ENCODE measurements at places on chromosomes 2 and 18. TPM values are rescaled to one million over a fixed set of nuclear protein-coding genes. Genes with fewer than 3 reads are reported as not detected.

The C1QL2 gene
- not detected for total RNA-seq

The SAG gene
- not detected for total RNA-seq

The SRD5A2 gene
- total RNA-seq, result under 0.01 TPM

The CRYGC gene
- not detected for total RNA-seq

The MAL gene
- 63.8 TPM for total RNA-seq

The IMPACT gene
- 15.5 TPM for total RNA-seq

The RRM2 gene
- total RNA-seq, result 214 TPM

The FECH gene
- 43.1 TPM for total RNA-seq

The REG3G gene
- total RNA-seq, result not detected

The FOXD4L1 gene
- total RNA-seq, result not detected

The SLC20A1 gene
- 60.1 TPM for total RNA-seq

Data from epithelial cell of proximal tubule (primary cell).